ENCODE measurements at places on chromosomes 4 and X. TPM values are rescaled to one million over a fixed set of nuclear protein-coding genes. Genes with fewer than 3 reads are reported as not detected.

DNA sequence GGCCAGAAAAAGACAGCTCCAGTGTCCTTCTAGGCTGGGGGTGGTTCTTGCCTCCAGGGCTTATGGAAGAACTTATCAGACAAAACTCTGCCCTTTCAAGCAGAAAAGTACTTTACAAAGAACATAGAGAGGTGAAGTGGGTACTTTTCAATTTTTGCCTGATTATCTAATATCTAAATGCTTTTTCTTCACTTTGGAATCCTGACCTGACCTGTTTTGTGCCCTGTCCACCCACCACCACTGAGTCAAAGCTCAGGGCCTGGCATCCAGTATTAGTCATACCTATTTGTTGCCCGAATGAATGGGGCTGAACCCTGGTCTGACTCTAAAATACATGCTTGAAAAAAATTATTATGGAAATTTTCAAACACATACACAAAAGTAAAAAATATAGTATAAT, 37.2 kb downstream of the RTL9 start:
- H3K27me3 ChIP-seq: no peaks in the 10 kb centered on the region
- no peak overlapping the region for H3K4me3 ChIP-seq
- H3K27ac ChIP-seq: no peak overlapping the region
- H3K36me3 ChIP-seq: no peaks in the 10 kb centered on the region
- peaks cover 9% of the 10 kb centered on the region for H3K4me1 ChIP-seq

- no peak overlapping the region for H3K27ac ChIP-seq
- H3K4me3 ChIP-seq: no peak overlapping the region
- no peaks in the 10 kb centered on the region for H3K36me3 ChIP-seq
- no peaks in the 10 kb centered on the region for H3K4me1 ChIP-seq
- no peaks in the 10 kb centered on the region for H3K27me3 ChIP-seq
These were observed 243.2 kb upstream of the NOCT start for GRCh38 chr4:138772366-138772765.

DNA sequence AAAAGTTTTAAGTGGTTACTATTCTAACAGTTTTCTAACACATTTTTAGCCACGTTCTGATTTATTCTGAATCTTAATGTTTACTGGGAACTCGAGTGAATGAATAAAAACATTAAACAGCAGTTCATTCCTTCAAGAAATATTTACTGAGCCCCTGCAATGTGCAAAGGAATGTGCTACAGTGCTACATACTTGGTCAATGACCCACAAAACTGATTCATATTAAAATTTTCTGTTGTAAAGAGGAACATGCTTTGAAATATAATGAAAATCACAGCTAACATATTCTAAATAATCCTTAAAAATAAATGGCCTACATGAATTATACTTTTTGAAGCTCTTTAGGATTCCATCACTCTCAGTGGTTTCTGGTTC, 78.7 kb downstream of the ARAP2 start:
- H3K4me1 ChIP-seq: no peaks in the 10 kb centered on the region
- H3K27ac ChIP-seq: no peak overlapping the region
- peak; percentile 51 for DNase-seq
- H3K4me3 ChIP-seq: no peak overlapping the region
- no peaks in the 10 kb centered on the region for H3K36me3 ChIP-seq
- no peaks in the 10 kb centered on the region for H3K27me3 ChIP-seq

TAF7L gene
- 0.27 TPM for total RNA-seq

GRCh38 chrX:106220177-106220576, 52.1 kb downstream of the PWWP3B start:
- H3K4me3 ChIP-seq: no peak overlapping the region
- H3K4me1 ChIP-seq: no peaks in the 10 kb centered on the region
- DNase-seq: no peak
- H3K27me3 ChIP-seq: no peaks in the 10 kb centered on the region
- no peaks in the 10 kb centered on the region for H3K36me3 ChIP-seq

DNA sequence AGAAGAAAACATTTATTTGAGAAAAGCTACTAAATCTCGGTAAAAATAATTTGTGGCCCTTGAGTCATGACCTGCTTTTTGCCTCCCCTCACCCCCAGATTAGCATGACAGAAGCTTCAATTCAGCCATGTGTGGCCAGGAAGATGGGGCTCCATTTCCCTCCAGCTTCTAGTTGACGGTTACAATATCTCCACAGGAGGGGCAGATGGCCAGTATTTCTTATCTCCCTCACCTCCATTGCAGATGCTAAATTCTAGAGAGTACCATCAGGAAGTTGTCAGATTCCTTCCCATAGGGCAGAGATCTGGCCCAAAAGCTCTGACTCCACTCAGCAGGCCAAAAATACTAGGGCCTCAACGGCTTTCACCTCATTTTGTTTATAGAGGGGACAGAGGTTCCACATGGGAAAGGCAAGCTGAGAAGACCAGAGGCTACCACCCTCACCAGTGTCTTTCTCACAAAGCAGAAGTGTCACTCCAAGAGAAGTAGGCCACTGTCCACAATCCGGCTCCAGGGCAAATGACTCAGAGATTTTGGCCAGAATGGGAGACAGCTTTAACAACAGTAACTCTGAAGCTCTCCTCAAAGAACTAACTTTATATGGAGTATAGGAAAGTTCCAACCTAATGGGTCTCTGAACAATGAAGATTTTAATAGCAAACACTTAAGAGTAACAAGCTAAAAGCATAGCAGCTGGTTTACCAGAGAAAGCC, 108.3 kb downstream of the TBC1D19 start:
- no peak overlapping the region for H3K27ac ChIP-seq
- peaks cover 9% of the 10 kb centered on the region for H3K4me1 ChIP-seq
- no peak overlapping the region for H3K4me3 ChIP-seq
- DNase-seq: no peak
- H3K36me3 ChIP-seq: peaks cover 3% of the 10 kb centered on the region
- no peaks in the 10 kb centered on the region for H3K27me3 ChIP-seq

DNA sequence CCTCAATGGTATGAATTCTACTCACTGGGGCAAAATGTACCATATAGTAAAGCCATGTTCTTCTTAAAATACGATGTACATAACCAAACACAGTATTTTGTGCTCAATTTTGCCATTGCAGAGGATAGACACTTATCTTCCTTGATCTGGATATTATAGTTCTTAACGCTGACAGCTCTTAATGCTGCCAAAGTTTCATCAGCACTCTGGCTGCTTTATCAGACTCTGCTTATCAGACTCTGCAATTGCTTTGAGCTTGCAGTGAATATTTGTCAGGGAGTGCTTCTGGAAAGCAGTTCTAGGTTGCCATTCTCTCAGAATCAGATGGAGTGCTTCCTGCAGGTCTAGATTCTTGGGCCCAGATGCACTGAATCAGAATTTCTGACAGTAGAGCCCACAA, 863.1 kb downstream of the CCSER1 start:
- no peaks in the 10 kb centered on the region for H3K27me3 ChIP-seq
- no peaks in the 10 kb centered on the region for H3K36me3 ChIP-seq
- no peak overlapping the region for H3K4me3 ChIP-seq
- H3K4me1 ChIP-seq: no peaks in the 10 kb centered on the region
- H3K27ac ChIP-seq: no peak overlapping the region

DNA sequence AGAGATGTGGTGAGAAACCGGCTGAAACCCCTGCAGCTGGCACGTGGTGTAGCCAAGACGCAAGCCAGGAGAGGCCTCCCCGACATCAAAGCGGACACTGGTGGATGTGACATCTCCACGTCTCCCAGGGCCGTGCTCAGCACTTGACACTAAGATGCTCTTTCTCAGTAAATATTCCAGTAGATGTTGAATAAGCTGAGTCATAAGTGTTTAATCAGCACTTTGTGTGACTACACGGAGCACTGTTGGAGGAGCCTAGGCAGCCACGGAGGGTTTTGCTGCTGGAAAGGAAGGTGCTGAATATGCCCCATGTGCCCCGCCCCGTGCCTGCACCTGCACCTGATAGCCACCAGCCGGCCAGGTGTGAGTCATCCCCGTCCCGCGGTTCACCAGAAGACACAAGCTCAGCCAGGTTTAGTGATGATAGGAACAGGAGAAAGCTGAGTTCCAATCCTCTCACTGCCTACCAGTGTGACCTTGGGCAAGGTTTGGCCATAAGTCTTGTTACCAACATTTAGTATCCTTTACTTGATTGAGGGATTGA, 29.0 kb upstream of the C4orf50 start:
- no peaks in the 10 kb centered on the region for H3K4me1 ChIP-seq
- H3K36me3 ChIP-seq: no peaks in the 10 kb centered on the region
- no peak overlapping the region for H3K4me3 ChIP-seq
- no peak for DNase-seq
- H3K27me3 ChIP-seq: no peaks in the 10 kb centered on the region
- H3K27ac ChIP-seq: no peak overlapping the region

GRCh38 chr4:54097152-54097551, 2.8 kb upstream of the GSX2 start:
- peaks cover 15% of the 10 kb centered on the region for H3K4me1 ChIP-seq
- H3K36me3 ChIP-seq: no peaks in the 10 kb centered on the region
- no peak overlapping the region for H3K27ac ChIP-seq
- H3K27me3 ChIP-seq: peaks cover 98% of the 10 kb centered on the region
- DNase-seq: no peak
- H3K4me3 ChIP-seq: no peak overlapping the region
